ENCODE measurements at places on chromosomes 3 and 15. TPM values are rescaled to one million over a fixed set of nuclear protein-coding genes. Genes with fewer than 3 reads are reported as not detected.

DNA sequence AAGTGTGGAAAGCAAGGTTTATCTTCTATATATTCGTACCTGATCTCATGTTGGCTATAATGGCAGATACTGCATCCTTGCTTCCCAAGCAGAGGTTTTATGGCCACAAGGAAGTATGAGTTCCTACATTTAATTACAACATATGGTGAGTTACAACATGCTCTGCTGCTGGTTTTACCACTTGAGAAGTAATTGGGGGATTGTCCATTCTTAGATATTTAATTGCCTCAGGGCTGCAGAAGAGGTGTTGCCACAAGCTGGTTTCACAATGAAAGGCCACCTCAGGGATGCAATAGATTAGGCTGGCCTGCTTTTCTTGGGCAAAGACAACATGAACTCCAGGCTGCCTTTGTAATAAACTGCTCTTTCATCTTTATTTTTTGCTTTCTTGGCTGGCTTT is 48.6 kb downstream of the RAP2B start:
- H3K36me3 ChIP-seq = no peaks in the 10 kb centered on the region
- no peak overlapping the region for H3K27ac ChIP-seq
- no peaks in the 10 kb centered on the region for H3K27me3 ChIP-seq
- DNase-seq = no peak
- H3K4me3 ChIP-seq = no peak overlapping the region

DNA sequence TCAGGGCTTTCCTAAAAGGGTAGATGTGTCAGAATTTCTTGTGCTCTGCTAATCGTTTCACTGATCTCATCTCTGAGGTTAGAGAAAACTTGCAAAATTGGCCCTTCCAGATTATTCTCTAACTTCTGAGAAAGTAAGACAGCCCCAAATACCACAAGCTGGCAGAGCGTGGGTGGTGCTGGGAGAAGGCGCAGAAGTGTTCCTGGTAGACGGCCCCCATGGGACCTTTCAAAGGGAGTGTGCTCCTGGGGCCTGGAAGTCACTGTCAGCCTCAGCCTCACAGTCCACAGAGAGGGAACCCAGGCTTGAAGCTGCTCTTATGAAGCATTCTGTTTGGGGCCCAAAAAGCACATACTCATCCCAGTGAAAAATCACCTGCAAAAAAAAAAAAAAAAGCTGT is 86.5 kb upstream of the PFN2 start:
- no peak for DNase-seq
- H3K4me3 ChIP-seq = no peak overlapping the region
- no peaks in the 10 kb centered on the region for H3K36me3 ChIP-seq
- peaks cover 15% of the 10 kb centered on the region for H3K4me1 ChIP-seq

GRCh38 chr3:49198161-49198560 is 26.8 kb downstream of the KLHDC8B start:
- H3K36me3 ChIP-seq = no peaks in the 10 kb centered on the region
- H3K27me3 ChIP-seq = no peaks in the 10 kb centered on the region
- no peaks in the 10 kb centered on the region for H3K4me1 ChIP-seq
- no peak overlapping the region for H3K4me3 ChIP-seq

DNA sequence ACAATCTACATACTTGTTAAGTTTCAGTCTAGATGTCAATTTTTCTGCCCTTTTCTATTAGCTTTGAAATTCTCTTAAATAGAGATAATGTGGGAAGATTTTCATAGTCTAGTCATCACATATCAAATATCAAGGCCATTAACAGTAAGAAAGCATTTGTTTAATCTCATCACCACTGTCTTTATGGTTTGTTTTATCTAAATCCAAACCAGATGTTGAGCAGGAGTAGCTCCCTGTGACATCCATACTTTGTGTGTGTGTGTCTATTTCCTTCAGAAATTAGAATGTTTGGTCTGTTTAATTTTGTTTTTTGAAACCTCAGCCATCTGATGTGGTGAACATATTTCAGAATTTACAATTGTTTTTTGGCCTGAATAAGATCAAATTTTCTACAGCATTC is 23.1 kb upstream of the GOLGA8B start:
- H3K27me3 ChIP-seq = peaks cover 57% of the 10 kb centered on the region
- no peak for DNase-seq
- no peaks in the 10 kb centered on the region for H3K4me1 ChIP-seq
- H3K36me3 ChIP-seq = no peaks in the 10 kb centered on the region
- no peak overlapping the region for H3K27ac ChIP-seq

GRCh38 chr3:149342413-149343380 is 9.3 kb upstream of the TM4SF18 start:
- no peak overlapping the region for H3K27ac ChIP-seq
- no peak for DNase-seq
- H3K36me3 ChIP-seq = no peaks in the 10 kb centered on the region
- peaks cover 35% of the 10 kb centered on the region for H3K4me1 ChIP-seq
- peaks cover 2% of the 10 kb centered on the region for H3K27me3 ChIP-seq

- no peak overlapping the region for H3K4me3 ChIP-seq
- H3K27ac ChIP-seq = no peak overlapping the region
- no peaks in the 10 kb centered on the region for H3K27me3 ChIP-seq
Observed at GRCh38 chr15:71117714-71118305, 2.5 kb downstream of the THSD4 start.

GRCh38 chr15:38864827-38865581 is 300.4 kb upstream of the RASGRP1 start:
- H3K27me3 ChIP-seq = no peaks in the 10 kb centered on the region
- H3K4me3 ChIP-seq = no peak overlapping the region
- peaks cover 3% of the 10 kb centered on the region for H3K36me3 ChIP-seq
- peak overlapping the region; percentile 96 for H3K27ac ChIP-seq
- peaks cover 66% of the 10 kb centered on the region for H3K4me1 ChIP-seq
- DNase-seq = no peak

DNA sequence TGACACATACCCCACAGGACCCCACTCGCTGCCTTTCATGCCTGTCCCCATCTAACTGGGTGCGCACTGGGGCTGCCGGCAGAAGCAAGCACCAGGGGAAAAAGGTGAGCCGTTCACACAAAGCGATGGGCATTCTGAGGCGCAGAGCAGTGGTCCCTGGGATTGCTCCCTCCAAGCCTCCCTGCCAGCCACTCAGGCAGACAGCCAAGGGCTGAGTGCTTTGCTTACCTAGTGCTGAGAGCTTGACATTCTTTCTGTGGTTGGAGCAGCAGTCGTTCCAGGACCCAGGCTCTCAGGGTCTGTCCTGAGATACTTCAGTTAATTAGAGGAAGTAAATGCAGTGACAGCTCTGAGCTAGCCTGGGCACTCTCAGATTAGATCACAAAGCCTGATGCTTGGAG is 5.7 kb downstream of the ESYT3 start:
- H3K4me3 ChIP-seq = no peak overlapping the region
- H3K27me3 ChIP-seq = peaks cover 8% of the 10 kb centered on the region
- DNase-seq = no peak
- H3K4me1 ChIP-seq = peaks cover 26% of the 10 kb centered on the region

- H3K36me3 ChIP-seq = no peaks in the 10 kb centered on the region
- peaks cover 9% of the 10 kb centered on the region for H3K4me1 ChIP-seq
- H3K4me3 ChIP-seq = no peak overlapping the region
- H3K27me3 ChIP-seq = no peaks in the 10 kb centered on the region
Observed at GRCh38 chr15:68764090-68764489, 56.6 kb downstream of the ANP32A start.

DNA sequence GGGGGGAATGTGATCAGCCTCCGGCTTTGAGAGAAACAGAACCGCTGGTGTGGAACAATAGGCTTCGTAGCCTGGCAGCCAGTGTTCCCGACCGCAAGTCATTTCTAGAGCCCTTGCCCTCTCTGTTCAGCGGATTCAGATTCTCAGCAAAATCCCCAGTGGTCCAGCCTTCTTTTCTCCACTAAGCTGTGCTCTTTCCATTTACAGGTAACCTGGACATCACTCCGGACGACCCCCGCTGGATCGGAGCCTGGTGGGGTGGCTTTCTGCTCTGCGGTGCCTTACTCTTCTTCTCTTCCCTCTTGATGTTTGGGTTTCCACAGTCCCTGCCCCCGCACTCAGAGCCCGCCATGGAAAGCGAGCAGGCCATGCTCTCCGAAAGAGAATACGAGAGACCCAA is 250.6 kb downstream of the SLCO3A1 start:
- DNase-seq = no peak
- no peak overlapping the region for H3K27ac ChIP-seq
- peaks cover 28% of the 10 kb centered on the region for H3K27me3 ChIP-seq
- H3K4me3 ChIP-seq = no peak overlapping the region
- H3K4me1 ChIP-seq = no peaks in the 10 kb centered on the region
- H3K36me3 ChIP-seq = no peaks in the 10 kb centered on the region

DNA sequence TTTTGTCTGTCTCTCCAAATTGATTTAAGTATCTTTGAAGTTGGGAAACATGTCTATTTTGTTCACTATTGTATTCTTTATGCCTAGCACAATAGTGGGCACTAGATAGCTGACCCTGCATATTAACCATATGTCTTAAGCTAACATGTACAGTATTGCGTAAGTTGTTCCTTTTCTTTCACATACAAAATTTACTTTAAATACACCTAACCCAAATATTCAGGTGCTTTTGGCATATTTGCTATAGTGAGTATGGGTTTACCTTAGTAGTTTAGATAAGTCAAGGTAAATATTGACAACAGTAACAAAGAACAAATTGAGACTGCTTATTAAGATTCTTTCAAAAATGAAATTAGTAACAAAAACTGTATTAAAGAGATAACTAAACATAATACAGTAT is 50.9 kb downstream of the NRG4 start:
- no peak overlapping the region for H3K4me3 ChIP-seq
- H3K4me1 ChIP-seq = no peaks in the 10 kb centered on the region
- H3K36me3 ChIP-seq = peaks cover 3% of the 10 kb centered on the region
- peaks cover 3% of the 10 kb centered on the region for H3K27me3 ChIP-seq
- H3K27ac ChIP-seq = no peak overlapping the region
- DNase-seq = no peak

GRCh38 chr3:184375747-184376461 is 2.1 kb downstream of the THPO start:
- no peaks in the 10 kb centered on the region for H3K36me3 ChIP-seq
- no peak overlapping the region for H3K4me3 ChIP-seq
- peaks cover 32% of the 10 kb centered on the region for H3K27me3 ChIP-seq
- no peak overlapping the region for H3K27ac ChIP-seq
- H3K4me1 ChIP-seq = peaks cover 30% of the 10 kb centered on the region

DNA sequence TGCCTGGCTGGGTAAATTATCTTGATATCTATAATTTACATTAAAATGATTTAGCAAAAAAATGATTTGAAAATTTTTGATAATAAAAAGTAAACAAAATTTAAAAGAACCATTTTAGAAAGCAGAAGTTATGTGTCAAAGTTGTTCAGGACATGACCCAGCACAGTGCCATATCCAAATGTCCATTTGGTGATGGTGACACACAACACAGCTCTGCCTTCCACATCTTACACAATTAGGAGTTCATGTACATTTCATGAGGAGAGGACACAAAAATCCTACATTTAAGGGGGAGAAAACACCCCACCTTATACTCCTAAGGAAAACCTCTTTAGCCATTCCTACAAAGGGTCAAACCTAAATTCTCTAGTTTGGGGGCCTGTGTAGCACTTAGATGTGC is 10.7 kb upstream of the UBE2E1 start:
- H3K4me1 ChIP-seq = peaks cover 12% of the 10 kb centered on the region
- no peak overlapping the region for H3K4me3 ChIP-seq
- peaks cover 2% of the 10 kb centered on the region for H3K27me3 ChIP-seq
- no peak overlapping the region for H3K27ac ChIP-seq
- no peaks in the 10 kb centered on the region for H3K36me3 ChIP-seq

GRCh38 chr3:36317915-36318314 is 62.4 kb upstream of the STAC start:
- DNase-seq = no peak
- H3K4me3 ChIP-seq = no peak overlapping the region
- no peak overlapping the region for H3K27ac ChIP-seq
- no peaks in the 10 kb centered on the region for H3K27me3 ChIP-seq
- H3K4me1 ChIP-seq = no peaks in the 10 kb centered on the region
- H3K36me3 ChIP-seq = peaks cover 1% of the 10 kb centered on the region

GRCh38 chr3:4290272-4290893 is 12.8 kb upstream of the SETMAR start:
- H3K36me3 ChIP-seq = no peaks in the 10 kb centered on the region
- H3K4me3 ChIP-seq = no peak overlapping the region
- H3K27ac ChIP-seq = no peak overlapping the region

GRCh38 chr3:194930377-194931204 is 244.9 kb downstream of the FAM43A start:
- H3K36me3 ChIP-seq = peaks cover 1% of the 10 kb centered on the region
- H3K4me3 ChIP-seq = no peak overlapping the region
- no peaks in the 10 kb centered on the region for H3K27me3 ChIP-seq

GRCh38 chr15:78878356-78878755 is 5.7 kb downstream of the MORF4L1 start:
- peak overlapping the region; percentile 82 for H3K27ac ChIP-seq
- H3K4me1 ChIP-seq = peaks cover 85% of the 10 kb centered on the region

DNA sequence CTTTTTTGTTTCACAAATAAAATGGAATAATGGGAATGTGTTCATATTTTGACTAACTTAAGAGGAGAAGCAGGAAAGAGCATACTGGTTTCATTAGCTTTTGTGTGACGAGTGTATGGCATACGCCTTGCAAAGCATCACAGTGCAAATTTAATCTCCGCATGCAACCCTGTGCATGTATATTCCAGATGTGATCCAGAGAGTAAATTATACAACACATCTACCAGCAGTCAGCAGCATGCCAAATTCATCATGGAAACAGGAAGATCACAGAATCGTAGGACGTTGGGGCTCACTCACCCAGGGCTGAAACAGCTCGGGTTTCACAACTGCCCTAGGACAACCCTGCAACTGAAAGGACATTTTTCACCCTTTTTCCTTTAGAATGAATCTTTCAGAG is 53.4 kb downstream of the ADAMTS9 start:
- no peaks in the 10 kb centered on the region for H3K4me1 ChIP-seq
- no peak for DNase-seq
- peaks cover 1% of the 10 kb centered on the region for H3K36me3 ChIP-seq
- H3K27ac ChIP-seq = no peak overlapping the region
- no peak overlapping the region for H3K4me3 ChIP-seq
- H3K27me3 ChIP-seq = no peaks in the 10 kb centered on the region

Gene RARB
- total RNA-seq = 5.9 TPM

Gene GPR87
- total RNA-seq = not detected

Gene NR2E3
- total RNA-seq = not detected

Gene DAPK2
- total RNA-seq = 1.3 TPM

Gene MYLK
- total RNA-seq = 405 TPM

Gene TPRG1
- total RNA-seq = 3.0 TPM

Gene CASR
- not detected for total RNA-seq

Gene ISG20
- total RNA-seq = 4.5 TPM

Gene ETV5
- 22.9 TPM for total RNA-seq

Gene TNFAIP8L3
- total RNA-seq = 6.1 TPM

Gene ZPLD1
- total RNA-seq = not detected

Data from chondrocyte (in vitro differentiated cells).